ENCODE measurements at places on chromosomes 11 and 22. TPM values are rescaled to one million over a fixed set of nuclear protein-coding genes. Genes with fewer than 3 reads are reported as not detected.

MS4A6E gene
- not detected for total RNA-seq

CEND1 gene
- 7.0 TPM for total RNA-seq

GLYAT gene
- not detected for total RNA-seq

CLMP gene
- total RNA-seq, result 193 TPM

TBCEL gene
- total RNA-seq, result 18.0 TPM

APOA1 gene
- not detected for total RNA-seq

RIN1 gene
- total RNA-seq, result 55.0 TPM

SLC22A9 gene
- total RNA-seq, result not detected

- no peak for DNase-seq
Measured at GRCh38 chr11:78533399-78533798, 41.3 kb downstream of the NARS2 start.

DNA sequence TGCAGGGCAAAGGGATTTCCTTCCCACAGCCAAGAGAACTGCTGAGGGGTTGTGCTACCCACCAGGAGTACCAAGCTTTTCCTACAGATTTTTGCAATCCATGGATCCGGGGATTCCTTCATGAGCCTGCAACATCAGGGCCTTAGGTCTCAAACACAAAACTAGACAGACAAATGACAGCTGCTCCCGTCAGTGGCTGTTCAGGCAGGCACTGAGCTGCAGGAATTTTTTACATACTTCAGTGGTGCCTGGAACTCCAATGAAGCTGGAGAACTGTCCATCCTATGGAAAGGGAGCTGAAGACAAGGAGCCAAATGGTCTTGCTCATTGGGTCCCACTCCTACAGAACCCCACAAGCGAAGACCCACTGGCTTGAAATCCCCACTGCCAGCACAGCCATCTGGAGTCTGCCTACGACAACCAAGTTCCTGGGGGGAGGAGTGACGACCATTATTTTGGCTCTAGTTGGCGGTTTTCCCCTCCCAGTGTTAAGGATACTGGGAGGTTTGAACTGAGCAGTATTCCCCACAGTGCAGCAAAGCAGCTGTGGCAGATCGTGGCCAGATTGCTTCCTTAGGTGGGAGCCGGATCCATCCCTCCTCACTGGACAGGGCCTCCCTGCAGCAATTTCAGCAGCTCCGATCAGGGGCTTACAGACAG lies 157.7 kb upstream of the TMEM45B start:
- DNase-seq, result no peak

DNA sequence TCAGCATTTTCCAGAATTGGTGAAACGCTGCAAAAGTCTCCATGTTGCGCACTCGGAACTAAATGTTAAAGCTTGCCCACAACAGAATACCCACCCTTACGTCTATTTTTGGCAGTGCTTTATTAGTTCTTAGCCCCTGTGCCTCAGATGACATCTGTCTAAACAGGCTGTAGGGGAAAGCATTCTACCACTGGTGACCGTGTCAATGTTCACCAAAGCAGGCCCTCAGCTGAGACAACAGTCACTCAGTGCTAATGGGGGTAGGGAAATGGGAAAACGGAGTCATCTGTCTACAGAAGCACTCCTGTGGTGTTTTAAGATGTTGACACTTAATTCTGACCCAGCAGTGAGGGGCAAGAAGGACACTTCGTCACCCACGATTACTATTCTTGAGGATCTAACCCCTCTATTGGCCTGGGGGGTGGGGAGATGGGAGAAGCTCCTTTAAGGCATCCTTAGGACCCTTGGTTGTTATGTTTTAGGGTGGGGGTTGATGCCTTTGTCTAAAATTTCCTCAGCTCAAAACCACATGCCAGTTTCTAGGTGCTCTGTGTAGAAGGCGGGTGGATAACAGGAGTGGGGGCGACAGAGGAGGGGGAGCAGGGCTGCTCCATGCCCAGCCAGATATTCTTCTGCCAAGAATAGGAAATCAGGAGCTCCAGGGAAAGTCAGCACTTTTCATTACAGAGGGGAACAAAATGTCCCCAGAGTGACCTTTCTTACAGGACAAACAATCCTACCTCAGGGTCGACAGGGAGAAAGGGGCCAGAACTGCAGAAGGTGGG lies 15.6 kb upstream of the MFRP start:
- no peak for DNase-seq

DNA sequence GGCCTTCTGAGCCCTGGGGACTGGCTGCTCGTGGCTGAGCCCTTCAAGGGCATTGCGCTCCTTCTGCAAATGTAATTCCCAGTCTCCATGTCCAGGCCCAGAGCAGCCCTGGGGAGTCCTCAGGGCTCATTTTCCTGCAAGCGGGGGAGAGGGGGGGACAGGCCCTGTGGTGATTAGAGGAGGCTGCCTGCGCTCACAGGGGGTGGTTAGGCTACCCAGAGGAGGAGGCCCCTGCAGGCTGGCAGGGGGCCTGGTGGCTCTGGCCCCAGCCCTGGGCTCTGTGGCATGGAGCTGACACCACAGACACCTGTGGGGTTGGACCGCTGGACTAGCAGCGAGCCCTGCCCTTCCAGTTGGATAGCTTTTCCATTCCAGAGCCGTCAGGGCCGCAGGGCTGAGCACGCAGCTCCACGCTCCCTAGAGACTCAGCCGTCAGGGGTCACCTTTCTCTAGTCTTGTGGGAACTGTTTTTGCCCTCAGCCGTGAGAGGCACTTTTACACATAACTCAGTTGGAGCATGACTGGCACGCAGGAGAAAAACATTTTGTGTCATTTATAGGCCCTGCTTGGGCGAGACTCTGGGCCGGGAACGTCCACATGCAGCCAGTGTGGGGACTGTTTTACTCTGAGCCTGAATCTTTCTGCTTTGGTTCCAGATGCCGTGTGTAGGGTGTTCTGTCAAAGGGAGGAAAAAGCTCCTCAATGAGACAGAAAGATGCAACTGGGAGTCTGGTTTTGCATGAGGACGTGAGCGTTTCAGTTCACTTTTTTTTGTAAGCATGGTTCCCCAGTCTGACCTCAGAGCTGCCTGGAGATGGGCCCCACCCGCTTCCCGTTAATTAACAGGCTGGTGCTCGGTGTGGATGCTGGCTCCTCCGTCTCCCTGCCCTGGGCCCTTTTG lies 58.1 kb downstream of the LRP5 start:
- DNase-seq, result no peak

GRCh38 chr22:46219636-46220035 lies 30.5 kb downstream of the CDPF1 start:
- DNase-seq, result no peak

- DNase-seq, result no peak
Measured at GRCh38 chr11:6841694-6842093, 3.8 kb upstream of the OR10A5 start.

GRCh38 chr22:46638601-46639431 lies 18.6 kb downstream of the GRAMD4 start:
- peak; percentile 22 for DNase-seq

DNA sequence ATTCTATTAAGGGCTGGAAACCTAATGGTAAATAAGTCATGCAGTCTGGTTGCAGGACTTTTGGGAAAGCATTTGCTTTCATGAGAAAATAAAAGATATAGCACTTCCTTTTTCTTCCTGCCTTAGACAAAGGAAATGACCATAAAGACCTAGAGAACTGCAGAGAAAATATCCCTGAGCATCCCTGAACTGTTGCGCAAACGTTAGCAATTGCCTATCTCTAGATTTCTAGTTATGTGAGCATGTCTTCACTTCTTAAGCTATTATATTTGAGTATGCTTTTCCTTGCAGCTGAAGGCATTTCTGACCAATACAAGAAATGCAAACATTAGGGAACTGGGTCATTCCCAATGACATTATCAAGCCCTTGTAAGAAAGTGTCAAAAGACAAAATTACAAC lies 110.6 kb downstream of the KIF18A start:
- DNase-seq, result no peak

GRCh38 chr22:30238136-30238535 lies 8.4 kb downstream of the LIF start:
- no peak for DNase-seq

Data from HFFc6 (cell line).